ENCODE measurements at places on chromosomes 6 and 20. TPM values are rescaled to one million over a fixed set of nuclear protein-coding genes. Genes with fewer than 3 reads are reported as not detected.
A peak's percentile ranks its signal among the peaks of the same experiment; 100 is the strongest.

Gene HLA-DRB5
- 0.43 TPM for total RNA-seq

GRCh38 chr20:1282966-1283365 lies 16.9 kb downstream of the SNPH start:
- H3K4me3 ChIP-seq = no peak overlapping the region
- H3K27me3 ChIP-seq = no peaks in the 10 kb centered on the region
- no peak for DNase-seq
- H3K36me3 ChIP-seq = no peaks in the 10 kb centered on the region
- no peak overlapping the region for H3K27ac ChIP-seq

DNA sequence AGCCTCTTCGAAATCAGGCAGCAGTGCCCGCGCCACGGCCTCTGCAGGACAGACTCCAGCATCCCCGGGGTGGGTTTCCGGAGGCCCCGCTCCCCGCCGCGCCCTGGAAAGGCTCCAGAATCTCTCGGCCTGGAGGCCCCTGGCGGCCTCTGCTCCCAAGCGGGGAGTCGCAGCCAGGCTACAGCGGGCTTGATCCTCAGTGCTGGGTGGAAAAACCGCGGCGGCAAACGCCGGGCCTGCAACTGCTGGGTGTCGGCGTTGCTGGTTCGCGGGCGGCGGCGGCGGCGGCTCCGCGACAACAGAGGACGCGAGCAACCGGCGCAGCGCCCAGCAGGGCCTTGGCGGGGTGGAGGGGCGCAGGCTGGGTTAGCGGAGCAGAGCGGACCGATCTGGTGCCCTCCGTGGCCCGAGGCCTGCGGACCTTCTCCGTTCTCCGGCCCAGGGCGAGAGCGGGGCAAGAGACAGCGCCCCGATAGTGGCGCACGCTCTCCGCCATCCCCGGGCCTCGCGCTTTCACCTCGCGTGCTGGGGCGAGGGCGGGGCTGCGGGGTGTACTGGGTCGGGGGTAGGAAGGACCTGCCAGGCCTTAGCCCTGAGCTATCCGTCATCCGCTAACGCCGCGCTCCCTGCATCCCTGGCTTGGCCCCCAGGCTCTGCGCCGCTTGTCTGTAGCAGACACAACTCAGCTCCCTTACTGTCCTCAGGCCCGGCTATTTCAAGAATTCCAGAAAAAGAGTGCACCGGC lies 3.4 kb upstream of the ZNF292 start:
- DNase-seq = peak; percentile 69
- H3K4me3 ChIP-seq = peak overlapping the region; percentile 70
- peak overlapping the region; percentile 74 for H3K27ac ChIP-seq
- H3K36me3 ChIP-seq = no peaks in the 10 kb centered on the region
- H3K4me1 ChIP-seq = peaks cover 41% of the 10 kb centered on the region

DNA sequence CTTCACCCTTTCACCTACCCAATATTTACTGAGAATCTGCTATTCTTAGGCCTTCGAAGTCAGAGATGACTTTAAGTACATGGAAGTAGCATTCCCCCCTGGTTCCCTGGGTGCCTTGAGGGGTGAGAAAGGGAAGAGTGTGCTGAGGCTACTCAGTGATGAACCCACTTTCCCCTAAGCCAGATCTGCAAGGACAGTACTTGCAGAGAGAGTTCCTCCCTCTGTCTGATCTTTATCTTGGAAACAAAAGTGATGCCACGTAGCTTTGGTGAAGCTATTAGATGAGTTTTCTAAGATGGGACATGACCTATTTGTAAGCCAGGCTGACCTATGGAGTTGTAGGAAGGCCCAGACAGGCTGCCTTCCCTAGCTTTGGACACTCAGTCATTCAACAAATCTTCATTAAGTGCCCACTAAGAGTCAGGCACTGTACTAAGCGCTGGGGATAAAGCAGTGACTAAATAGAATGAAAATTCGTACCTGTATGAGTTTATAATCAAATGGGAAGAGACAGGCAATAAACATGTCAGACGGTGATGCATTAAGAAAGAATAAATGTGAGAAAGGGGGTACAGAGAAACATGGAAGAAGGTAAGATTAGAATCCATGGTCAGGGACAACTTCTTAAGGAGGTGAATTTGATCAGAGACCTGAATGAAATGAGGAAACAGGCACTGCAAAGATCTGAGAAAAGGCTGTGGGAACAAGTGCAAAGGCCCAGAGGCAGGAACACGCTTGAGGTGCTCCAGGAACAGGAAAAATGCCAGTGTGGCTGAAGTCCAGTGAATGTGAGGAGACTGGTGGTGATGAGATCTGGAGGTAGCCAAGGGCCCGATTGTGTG lies 42.2 kb downstream of the BCL2L1 start:
- peaks cover 61% of the 10 kb centered on the region for H3K4me1 ChIP-seq
- DNase-seq = no peak
- H3K27me3 ChIP-seq = no peaks in the 10 kb centered on the region
- H3K4me3 ChIP-seq = no peak overlapping the region
- peak overlapping the region; percentile 88 for H3K27ac ChIP-seq

GRCh38 chr20:9507544-9508239 lies 6.7 kb upstream of the LAMP5 start:
- no peak overlapping the region for H3K4me3 ChIP-seq
- H3K4me1 ChIP-seq = peaks cover 31% of the 10 kb centered on the region
- no peaks in the 10 kb centered on the region for H3K36me3 ChIP-seq
- peak; percentile 23 for DNase-seq
- H3K27ac ChIP-seq = no peak overlapping the region
- H3K27me3 ChIP-seq = peaks cover 4% of the 10 kb centered on the region

- H3K27ac ChIP-seq = no peak overlapping the region
- DNase-seq = no peak
- no peaks in the 10 kb centered on the region for H3K27me3 ChIP-seq
- no peaks in the 10 kb centered on the region for H3K36me3 ChIP-seq
- H3K4me3 ChIP-seq = no peak overlapping the region
These were observed 45.4 kb upstream of the AIG1 start for GRCh38 chr6:143015300-143015706.

Measured in stomach (tissue), 19 donors.